Myocyte (in vitro differentiated cells): ENCODE measurements at places on chromosomes 16 and 17.

- DNase-seq = no peak
Observed at GRCh38 chr17:9022573-9023391, 1.5 kb downstream of the NTN1 start.

DNA sequence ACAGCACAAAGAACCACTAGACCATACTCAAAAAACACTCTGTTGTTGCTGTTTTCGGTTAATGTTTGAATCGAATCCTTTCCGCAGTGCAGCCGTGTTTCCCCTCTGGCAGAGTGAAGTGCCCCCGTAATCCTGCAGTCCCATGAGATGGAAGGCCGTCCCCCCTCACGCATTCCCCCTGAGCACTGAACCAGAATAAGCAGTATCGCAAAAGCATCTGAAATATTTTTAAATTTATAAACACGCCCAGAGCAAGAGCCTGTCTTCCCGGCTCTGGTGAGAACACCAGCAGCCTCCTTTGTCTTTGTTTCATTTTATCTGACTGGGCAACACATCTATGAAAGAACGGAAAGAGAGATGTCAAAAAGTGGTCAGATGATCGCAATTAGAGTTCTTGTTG is 121.0 kb upstream of the ADAMTS18 start:
- no peak for DNase-seq

- DNase-seq = peak; percentile 29
Observed at GRCh38 chr17:3843935-3844516, 2.0 kb downstream of the NCBP3 start.

- DNase-seq = no peak
Observed at GRCh38 chr16:68740628-68741346, 3.7 kb downstream of the CDH1 start.

- DNase-seq = no peak
Observed at GRCh38 chr16:5062051-5062450, 3.7 kb downstream of the C16orf89 start.

GRCh38 chr17:57236686-57237299 is 19.5 kb upstream of the MSI2 start:
- DNase-seq = peak; percentile 72

- DNase-seq = no peak
Observed at GRCh38 chr17:58918072-58918471, 162.4 kb downstream of the PPM1E start.

GRCh38 chr16:52033992-52034391 is 513.0 kb downstream of the TOX3 start:
- no peak for DNase-seq
